ENCODE measurements at places on chromosomes 2 and 18. TPM values are rescaled to one million over a fixed set of nuclear protein-coding genes. Genes with fewer than 3 reads are reported as not detected.

DNA sequence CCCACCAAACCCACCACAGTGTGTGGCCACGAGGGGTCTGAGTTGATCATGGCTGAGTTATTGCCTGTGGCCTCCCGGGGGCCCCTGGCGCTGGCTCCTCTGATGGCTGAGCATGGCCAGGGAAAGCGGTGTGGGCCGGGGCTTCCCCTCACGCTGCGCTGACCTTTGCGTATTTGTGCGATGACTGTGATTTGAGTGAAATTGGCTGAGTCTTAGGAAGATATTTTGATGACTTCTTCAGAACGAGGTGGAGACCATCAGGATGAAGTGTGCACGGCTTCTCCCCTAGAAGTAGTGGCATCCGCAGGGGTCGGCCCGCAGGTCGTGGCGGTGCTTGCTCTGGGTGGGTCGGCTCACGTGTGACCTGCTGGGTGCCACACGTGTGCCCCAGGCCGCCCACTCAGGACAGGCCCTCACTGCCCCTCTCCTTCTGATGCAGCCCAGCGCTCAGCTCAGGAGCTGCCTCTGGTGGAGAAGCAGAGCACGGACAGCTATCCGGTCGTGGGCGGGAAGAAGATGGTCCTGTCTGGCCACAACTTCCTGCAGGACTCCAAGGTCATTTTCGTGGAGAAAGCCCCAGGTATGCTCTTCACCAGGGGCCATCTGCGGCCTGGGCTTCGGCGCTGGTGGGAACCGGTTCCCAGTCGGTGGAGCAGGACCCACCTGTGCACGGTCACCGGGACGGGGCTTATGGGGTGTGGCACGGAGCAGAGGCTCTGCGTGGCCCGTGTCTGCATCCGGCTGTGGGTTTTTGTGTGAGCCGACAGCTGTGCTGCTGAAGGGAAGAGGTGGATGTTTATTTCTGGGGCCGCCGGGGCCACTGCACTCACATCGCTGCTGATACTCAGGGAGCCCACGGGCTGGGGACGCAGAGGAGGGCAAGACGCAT lies 55.8 kb downstream of the NFATC1 start:
- no peak for DNase-seq

DNA sequence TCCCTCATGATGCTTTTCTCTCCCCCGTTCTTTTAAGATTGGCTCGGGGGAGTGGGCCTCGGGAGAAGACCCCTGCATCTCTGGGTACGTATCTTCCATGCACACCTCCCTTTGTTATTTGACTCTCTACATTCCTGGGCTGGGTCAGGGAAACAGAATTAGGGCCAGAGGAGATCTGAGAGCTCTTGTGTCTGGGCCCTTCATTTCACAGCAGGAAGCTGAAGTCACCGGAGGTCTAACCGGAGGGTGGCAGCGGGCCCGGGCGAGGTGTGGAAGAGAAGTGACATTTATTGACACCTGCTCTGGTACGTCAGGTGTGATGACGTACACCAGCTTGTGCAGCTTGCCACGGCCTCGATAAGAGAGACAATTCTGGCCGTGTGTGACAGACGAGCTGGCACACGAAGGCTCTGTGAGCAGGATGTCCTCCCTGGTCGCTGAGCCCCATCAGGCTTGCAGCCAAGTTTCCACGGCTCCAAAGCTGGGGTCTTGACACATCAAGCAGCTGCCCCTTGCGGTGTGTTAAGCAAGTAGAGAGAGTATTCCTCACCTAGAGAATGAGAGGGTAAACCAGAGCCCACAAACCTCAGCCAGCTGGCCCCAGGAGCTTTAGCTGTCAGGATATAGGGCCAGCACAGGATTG lies 30.4 kb downstream of the TOGARAM2 start:
- peak; percentile 65 for DNase-seq

GRCh38 chr2:158456309-158457066 lies at the start of the genes CCDC148 and PKP4:
Gene CCDC148, minus strand, starts transcription at chr2:158456753. Its CDS starts 314 bp downstream, at chr2:158456439.
Gene PKP4, plus strand, starts transcription at chr2:158456952. Its CDS starts 76,233 bp downstream, at chr2:158533185.
- peak; percentile 92 for DNase-seq

DNA sequence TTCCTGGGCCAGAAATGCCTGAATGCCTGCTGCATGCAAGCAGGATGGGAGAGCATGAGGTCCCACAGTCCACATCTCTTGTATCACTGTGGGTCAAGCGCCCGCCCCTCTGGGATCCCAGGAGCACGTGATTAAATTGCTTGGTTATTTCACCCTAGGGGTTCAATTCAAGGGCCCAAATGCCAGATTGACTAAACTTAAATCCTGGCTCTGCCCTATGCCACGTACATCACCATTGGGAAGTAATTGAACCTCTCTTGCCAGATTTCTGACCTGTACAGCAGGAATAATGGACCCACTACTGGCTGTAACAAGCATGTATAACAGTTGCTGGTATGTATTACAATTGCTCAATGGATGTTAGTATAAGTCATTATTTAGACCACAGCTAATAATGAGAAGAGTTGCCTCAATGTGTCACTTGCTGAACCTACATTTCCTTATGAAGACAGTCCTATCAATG lies 19.9 kb downstream of the FHL2 start:
- DNase-seq = no peak

- DNase-seq = no peak
These were observed 153.4 kb downstream of the TNS1 start for GRCh38 chr2:217849154-217849975.

DNA sequence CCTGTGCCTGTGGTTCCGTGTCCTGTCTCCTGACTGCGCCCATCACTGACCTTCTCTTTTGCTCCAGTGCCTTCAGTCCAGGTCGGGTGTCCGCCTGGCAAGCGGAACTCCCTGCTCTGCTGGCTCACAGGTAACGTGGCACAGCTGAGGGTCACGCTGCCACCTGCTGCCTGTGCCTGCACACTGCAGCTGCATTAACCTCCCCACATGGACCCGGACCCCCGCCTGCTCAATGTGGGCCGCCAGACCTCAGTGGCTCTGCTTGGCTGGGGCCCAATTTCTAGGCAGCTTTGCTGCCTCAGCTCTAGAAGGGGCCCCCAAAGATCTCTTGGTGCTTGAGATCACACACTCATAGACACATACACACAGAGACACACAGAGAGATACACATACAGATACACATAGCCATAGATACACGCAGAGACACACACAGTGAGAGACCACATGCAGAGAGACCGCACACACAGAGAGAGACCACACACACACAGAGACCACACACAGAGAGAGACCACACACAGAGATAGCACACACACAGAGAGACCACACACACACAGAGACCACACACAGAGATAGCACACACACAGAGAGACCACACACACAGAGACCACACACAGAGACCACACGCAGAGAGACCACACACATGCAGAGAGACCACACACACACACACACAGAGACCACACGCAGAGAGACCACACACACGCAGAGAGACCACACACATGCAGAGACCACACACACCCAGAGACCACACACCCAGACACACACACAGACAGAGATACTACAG lies 14.9 kb upstream of the CNNM3 start:
- DNase-seq = peak; percentile 74

GRCh38 chr18:59908799-59909198 lies 9.0 kb downstream of the PMAIP1 start:
- DNase-seq = no peak

- DNase-seq = no peak
These were observed 41.2 kb upstream of the GORASP2 start for GRCh38 chr2:170887896-170888295.

- no peak for DNase-seq
These were observed 62.1 kb upstream of the PGAP1 start for GRCh38 chr2:196988639-196989038.

- DNase-seq = no peak
These were observed 43.9 kb upstream of the DNAH7 start for GRCh38 chr2:196112418-196113034.

Gene IGFBP5
- not detected for total RNA-seq

Gene RNU2-63P
- total RNA-seq = 40.1 TPM

Gene DES
- total RNA-seq = 0.26 TPM

Gene ZNF385B
- not detected for total RNA-seq

Data from activated naive CD8-positive, alpha-beta T cell treated with anti-CD3 and anti-CD28 coated beads for 36 hours (primary cell).